ENCODE measurements at places on chromosomes 16 and 17.

DNA sequence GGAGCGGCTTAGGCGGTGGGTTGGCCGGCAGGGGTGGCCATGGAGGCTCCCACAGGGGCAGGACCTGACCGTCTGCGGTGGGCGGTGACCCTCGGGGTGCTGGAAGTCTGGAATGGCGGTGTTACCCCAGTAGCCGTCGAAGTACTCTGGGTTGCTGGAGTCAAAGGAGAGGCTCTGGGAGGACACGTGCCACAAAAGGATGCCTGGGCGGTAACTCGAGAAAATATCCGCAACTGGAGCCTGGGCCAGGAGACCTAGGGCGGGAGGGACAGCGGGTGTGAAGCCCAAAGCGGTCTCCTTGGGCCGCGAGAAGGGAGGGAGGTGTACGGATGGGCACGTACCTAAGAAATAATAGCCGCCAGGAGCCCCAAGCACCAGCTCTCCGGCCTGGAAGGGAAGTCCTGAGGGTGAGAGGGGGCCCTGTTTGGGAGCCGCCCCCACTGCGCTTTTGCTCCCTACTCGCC, 4.6 kb downstream of the ITGA2B start:
- DNase-seq = no peak

- no peak for DNase-seq
Measured at GRCh38 chr16:63080746-63081145, 1044.5 kb upstream of the CDH8 start.

DNA sequence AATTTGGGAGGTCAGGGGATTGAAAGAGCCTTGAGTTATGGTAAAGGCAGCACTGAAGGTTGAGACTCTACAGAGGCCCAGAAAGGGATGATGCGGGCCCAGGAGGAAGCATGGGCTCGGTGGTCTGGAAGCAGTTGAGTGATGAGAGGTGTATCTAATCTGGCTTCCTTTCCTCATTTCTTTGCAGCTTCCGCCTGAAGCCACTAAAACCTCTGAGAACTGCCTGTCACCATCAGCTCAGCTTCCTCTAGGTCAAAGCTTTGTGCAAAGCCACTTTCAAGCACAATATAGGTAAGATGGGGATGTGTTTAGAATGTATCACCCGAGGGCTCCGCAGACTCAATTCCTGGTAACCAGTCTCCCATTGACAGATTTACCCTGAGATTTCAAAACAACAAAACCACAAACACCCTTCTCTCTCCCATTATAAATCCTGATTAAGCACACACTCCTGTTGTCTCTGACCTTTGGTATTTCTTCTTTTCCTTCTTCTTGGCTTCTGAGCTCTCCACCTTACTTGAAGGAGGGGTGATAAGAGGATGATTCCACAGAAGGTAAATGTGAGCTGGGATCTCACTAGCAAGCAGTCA, 21.2 kb downstream of the USP43 start:
- DNase-seq = no peak

DNA sequence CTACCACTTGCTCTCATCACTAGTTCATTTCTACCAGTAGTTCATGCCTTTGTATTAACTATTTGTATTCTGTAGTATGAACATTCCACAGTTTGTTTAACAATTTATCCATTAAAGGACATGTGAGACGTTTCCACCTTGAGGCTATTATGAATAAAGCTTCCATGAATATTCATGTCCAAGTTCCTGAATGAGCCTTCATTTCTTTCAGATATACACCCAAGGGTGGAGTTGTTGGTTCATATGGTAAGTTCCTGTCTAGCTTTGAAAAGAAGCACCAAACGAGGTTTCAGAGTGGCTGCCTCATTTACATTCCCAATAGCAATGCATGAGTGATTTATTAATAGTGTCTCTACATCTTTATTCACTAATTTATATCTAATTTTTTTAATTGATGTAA, 407.8 kb upstream of the C16orf82 start:
- DNase-seq = no peak

DNA sequence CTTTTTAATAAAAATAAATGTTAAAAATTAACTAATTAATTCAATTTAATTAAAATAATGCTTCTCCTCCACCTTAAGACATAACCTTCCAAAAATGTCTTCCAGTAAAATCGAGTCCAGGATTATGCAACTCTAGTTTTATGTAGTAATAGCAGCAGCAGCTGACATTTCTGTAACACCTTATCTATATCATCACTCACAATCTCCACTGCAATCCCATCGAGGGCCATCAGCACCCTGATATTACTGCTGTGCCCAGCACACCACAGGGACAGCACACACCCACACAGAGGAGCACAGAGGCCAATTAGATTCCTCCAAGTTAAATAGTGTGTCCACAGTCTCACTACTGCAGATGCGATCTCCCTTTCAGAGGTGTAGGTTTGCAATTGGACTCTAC, 2.9 kb downstream of the RPH3AL start:
- DNase-seq = no peak

GRCh38 chr17:17416007-17416399, 60.8 kb upstream of the MED9 start:
- peak; percentile 72 for DNase-seq

DNA sequence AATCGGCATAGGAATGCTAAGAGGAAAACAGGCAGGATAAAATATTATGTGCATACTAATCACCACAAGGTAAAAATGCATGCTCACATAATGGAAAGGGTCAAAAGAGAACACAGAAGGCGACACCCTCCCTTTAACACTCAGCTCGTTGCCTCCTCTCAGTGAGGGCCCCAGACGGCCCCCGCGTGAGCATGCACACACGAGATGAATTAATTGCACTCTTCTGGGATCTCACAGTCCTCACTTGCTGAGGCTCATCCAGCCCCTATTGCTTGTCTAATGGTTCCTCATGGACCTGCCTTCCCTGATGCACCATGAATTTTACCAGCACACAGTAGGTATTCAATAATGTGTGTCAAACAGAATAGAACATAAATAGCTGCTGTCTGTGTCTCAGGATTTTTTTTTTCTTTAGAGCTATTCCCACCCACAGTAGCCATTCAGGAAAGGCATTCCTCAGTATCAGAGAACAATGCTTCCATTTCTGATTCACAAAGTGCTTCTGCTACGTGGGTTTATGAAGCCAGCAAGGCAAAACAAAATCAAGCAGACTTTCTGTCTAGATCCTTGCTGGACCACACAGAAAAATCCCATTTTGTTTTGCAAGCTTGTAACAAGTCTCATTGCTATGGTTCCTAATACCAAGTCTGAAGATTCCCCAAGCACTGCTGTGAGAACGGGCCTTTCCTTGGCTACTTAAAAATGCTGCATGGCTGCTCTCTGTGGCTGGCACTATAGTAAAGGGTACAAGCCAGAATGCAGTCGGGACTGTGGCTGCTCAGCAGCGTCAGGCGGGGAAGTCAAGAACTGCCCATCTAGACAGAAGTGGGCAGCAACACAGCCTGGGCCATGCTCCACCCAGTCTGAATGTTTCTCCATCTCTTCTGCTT, 43.6 kb downstream of the TOM1L2 start:
- DNase-seq = no peak

- DNase-seq = no peak
Measured at GRCh38 chr16:55042556-55043432, 112.1 kb downstream of the IRX5 start.

- DNase-seq = no peak
Measured at GRCh38 chr17:39742856-39743436, 5.2 kb downstream of the GRB7 start.

- peak; percentile 90 for DNase-seq
Measured at GRCh38 chr16:66608241-66609138, 4.0 kb downstream of the CMTM3 start.

DNA sequence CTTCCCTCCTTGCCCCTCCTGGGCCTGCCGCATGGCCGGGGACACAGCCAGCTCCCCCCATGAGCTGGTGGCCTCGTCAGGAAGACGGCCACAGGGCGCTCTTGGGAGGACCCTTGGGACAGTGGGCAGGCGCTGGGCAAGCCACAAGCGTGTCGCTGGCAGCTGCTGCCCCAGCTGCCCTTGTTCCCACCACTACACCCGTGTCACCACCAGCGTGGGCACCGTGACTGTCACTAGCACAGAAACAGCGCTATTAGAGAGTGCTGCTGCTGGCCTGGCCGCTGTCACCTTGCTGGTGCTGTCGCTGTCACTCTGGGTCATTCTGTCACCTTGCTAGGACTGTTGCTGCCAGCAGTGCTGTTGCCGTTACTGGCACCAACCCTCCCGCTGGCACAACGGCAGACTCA, 47.2 kb downstream of the ZFPM1 start:
- no peak for DNase-seq

- DNase-seq = no peak
Measured at GRCh38 chr16:59181821-59182420, 447.8 kb upstream of the GOT2 start.

DNA sequence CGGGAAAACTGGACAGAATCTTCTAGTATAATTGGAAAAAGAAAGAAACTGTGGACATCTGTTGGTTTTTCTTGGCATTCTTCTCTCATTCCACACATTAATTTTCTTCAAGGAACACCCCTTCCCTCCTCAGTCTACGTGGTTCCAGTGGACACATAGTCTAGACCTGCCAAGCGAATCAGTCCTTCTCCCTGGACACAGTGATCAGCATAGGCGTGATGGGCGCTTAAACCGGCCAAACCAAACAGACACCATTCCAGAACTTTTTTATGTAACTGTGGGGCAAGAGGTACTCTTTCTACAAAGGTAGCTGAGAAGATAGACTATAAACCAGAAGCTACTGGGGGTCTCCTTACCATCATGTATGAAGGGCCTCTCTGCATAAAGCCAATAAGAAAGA, 121.8 kb upstream of the COX10 start:
- DNase-seq = no peak

- DNase-seq = peak; percentile 98
Measured at GRCh38 chr17:41061964-41062363, 2.0 kb upstream of the KRTAP2-3 start.

DNA sequence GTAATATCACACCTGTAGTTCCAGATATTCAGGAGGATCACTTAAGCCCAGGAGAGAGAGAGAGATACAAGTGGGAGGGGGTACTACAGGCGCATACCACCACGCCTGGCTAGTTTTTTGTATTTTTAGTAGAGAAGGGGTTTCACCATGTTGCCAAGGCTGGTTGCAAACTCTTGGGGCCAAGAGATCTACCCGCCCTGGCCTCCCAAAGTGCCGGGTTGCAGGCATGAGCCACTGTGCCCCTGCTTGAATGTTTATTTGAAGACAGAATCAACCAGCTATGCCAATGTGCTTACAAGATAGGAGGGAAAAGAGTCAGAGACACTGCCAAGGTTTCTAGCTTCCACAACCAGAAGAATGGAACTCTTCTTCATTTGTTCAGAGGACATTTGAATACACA, 87.8 kb downstream of the STH start:
- no peak for DNase-seq

Data from fibroblast of skin of abdomen (primary cell).